ENCODE measurements at places on chromosomes 1 and 21.

DNA sequence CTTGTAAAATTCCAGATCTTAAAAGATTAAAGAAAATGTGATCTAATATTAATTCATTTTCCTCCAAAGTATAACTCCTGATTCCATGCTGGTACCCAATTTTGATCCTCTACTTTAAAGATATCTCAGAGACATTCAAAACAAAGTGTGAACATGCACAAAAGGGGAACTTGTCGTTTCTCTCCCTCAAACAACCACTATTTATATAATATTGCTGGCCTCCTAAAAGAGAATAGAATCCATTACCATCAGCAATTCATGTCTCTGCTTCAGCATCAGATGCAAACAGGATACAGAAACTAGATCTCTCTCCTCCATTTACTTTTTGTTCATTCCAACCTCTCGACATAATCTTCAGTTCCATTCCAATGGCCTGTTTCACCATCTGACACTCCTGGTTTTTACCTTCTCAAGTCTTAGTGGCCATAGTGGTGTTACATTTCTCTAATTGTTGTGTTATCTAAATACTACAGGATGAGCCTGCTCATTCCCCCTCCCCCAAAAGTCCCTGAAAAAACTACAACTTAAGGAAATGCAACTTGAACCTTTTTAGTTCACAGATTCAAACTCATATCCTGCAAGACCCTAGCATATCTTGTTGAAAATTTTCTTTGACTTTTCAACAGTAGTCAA, 4.1 kb downstream of the NRIP1 start:
- peak; percentile 36 for DNase-seq

DNA sequence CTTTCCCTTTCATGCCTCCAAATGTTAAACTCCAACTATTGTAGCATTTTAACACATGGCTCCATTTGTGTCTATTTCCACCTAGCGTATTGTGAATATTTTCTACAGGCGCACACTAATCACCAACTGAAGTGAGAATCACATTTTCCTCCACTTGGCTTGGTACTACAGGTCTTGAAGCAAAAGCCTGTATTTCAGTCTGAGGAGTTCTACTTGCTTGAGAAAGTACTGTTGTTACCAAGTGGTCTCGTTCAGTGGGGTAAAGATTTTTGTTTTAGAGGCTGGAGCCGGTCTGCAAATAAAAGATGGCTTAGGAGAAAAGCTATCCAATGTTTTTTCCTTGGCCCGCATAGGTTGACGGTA, 550 bp upstream of the PTBP2 start:
- no peak for DNase-seq

DNA sequence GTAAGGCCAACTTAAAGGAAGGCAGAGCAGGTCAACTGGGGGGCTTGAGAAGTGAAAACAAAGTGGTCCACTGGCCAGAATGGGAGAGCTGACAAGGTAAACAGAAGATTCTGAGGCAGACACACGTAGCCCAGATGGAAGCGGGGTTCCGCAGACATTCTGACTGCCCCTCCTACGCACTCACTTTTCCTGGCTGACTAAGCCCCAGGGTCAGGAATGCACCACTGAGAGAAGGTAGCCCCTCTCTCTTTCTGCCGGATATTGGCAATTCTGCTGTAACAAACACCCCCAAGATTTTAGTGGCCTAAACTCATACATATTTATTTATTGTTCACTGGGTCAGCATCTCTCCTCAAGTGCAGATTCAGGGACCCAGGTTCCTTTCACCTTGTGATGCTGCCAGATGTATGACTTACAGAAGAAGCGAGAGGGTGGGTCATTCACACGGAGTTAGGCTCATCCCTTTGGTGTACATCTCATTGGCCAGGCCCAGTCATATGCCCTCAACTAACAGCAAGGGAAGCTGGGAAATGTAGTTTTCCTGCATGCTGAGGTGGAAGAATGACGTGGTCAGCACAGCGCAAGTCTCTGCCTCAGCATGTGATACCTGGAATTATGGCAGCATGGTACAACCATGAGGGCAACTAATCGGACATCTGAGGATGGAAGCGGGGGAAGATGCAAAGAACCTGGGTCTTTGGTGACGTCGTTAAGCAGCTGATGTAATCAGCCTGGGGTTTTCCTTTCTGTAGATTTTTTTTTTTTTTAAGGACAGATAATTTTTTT, 43.4 kb upstream of the MRPS6 start:
- peak; percentile 78 for DNase-seq

DNA sequence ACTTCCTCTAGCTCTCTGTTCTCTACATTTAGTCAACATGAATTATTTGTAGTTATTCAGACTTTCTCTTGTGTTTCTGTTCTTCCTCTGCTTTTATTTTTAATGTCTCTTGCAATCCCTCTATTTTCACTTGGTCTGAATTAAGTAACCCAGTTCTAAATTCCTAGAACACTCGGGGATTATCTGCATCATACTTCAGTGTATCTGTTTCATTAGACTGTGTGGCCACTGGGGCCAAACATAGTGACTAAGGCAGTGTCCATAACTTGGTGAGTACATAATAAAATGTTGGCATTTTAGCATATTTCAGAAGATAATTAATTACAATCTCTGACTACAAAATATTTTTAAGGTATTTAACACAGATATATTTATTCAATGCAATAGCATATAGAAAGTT, 1087.2 kb upstream of the B3GALT2 start:
- no peak for DNase-seq

DNA sequence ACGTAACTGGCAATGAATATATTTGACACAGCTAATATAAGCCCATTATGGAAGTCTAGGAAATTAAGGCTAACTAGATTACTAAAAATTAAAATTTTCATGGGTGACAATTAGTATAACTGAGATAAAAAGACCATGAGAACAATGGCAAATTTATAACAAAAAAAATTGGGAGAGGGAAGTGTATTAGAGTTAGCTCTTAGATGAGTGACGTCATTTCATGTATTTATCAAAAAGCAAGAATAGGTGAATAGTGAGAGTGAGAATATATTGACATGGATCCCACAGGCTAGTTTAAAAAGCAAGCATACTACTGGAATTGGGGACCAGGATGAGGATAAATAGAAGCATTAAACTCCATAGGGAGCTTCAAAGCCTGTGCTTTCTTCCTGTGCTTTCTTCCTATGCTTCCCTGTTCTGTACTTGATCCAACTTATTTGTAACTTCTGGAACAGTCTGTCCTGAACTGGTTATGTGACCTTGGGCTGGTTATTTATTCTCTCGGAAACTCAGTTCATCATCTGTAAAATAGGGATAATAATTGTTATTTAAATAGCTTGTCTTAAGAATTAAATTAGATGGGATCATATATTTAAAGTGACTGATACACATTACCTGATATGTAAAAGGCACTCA, 9.1 kb downstream of the BCL9 start:
- no peak for DNase-seq

- no peak for DNase-seq
These were observed 3.3 kb upstream of the DNTTIP2 start for GRCh38 chr1:93882269-93882668.

DNA sequence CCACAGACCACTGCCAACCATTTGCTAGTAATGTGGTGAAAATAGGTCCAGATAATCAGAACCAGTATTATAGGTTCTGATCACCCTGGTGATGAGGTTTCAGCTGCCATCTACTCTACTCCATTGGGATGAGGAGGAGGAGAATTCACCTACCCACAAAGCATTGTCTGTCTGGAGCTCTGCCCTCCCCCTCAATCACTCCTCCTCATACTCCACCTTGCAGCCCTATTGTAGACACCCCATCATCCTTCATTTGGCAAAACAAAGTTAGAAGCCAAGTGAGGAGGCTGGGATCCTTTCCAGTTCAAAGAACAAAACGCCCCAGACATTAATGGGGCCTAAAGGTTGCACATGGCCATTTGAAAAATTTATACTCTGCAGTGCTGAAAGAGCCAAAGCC, 157.4 kb upstream of the L1TD1 start:
- DNase-seq = no peak

GRCh38 chr21:31042080-31042464, 3.8 kb upstream of the KRTAP19-8 start:
- DNase-seq = no peak

- DNase-seq = no peak
These were observed 6.6 kb upstream of the CALML6 start for GRCh38 chr1:1908506-1908791.

DNA sequence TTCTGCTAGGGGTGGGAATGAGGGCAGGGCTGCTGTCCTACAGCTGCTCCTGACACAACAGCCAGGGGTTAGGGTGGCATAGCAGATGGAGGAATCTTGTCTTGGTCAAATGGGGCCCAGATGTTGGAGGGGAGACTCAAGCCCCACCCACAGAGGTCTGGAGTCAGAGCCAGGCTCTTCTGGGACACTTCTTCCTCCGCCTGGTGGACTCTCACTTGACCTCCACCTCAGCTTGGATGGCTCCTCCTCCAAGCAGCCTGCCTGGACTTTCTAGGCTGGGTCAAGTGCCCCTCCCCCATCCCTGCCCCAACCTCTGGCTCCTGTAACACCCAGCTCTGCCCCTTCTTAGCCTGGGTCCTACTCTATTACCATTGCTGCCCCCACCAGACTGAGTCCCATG, 35.5 kb downstream of the EPHA2 start:
- peak; percentile 18 for DNase-seq

DNA sequence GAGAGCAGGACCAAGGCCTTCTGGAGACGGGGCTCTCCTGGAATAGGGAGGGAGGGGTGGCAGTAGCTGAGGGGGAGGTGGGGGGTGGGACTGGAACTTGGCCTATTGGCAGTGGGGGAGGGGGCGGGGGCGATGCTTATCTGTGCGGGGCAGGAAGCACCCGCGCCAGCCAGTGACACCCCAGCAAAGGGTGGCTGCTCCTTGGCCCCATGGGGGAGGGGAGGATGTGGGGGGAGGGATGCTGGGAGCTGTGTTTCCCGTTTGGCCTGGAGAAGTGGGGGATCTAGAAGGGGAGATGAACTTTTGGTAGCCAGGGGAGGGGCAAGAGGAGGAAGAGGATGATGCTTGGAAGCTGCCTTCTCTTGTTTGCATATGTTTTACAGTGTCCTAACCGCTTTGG, 11.0 kb downstream of the ZBTB7B start:
- DNase-seq = no peak

GRCh38 chr1:36851595-36851994, 182.7 kb downstream of the GRIK3 start:
- DNase-seq = no peak

- no peak for DNase-seq
These were observed 82.9 kb downstream of the GALNT2 start for GRCh38 chr1:230149751-230150584.

DNA sequence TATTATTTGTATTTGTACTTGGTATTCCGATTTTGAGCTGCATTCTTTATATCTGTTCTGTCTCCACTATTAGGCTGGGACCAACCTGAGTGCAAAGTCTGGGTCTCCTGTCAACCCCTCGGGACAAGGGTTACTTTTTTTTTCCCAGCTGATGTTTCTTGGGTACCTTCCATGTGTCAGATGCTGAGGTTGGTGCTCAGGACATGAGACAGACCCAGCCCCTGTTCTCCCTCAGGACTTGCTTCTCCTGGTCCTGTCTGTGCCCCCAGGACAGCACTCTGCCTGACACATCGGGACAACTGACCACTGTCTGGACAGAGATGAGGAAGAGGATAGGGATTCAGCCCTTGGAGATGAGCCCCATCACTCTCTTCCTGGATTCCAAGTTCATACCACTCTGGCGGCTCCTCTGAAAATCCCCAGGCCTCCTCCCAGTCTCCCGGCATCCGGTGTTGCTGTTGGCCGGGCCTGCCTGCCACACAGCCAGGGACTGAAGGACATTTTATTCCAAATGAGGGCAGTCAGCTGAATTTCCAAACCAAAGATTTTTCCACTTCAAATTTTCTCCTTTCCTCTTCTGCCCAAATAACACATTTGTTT, 55.6 kb upstream of the FMOD start:
- peak; percentile 22 for DNase-seq

Data from mesenchymal stem cell (in vitro differentiated cells and primary cell).